ENCODE measurements at places on chromosomes 5 and 9. TPM values are rescaled to one million over a fixed set of nuclear protein-coding genes. Genes with fewer than 3 reads are reported as not detected.

DNA sequence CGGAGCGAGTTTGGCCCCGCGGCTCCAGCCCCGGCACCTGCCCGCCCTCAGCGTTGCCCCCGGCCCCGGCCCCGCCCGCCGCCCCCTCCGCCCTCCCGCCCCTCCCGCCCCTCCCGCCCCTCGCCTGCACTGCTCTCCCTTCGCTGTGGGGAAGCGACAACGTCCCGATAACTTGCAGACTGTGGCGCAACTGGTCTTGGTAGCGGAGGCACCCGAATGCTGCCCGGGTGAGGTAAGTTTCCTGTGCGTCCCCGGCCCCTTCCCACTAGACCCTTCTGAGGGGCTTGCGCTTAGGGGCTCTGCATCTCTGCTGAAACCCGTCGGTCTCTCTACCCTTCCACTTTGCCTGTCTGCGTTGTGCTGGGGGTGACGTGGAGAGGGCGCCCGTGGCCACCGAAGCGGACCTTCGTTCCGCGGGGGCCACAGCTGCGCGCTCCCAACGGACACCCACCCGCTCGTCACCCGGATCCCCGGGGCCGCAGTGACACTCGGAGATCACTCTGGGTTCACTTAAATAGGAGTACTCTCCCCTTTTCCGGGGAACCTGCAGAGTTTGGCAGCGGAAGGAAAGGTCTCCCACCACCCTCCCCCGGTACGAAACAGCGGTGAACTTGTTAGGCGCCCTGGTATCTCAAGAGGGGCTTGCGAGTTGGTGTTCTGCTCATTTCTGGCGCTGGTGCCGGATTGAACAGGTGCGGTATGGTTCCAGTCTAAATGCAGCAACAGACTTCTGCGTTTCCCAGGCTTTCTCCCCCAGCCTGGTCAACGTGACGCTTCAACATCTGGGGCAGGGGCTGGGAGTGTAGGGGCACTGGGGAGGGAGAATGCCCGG, 707 bp downstream of the PIP5K1B start:
- peak; percentile 59 for DNase-seq

- DNase-seq = peak; percentile 79
These were observed at the start of gene NACC2 for GRCh38 chr9:136095070-136096058. NACC2 (minus strand) TSS chr9:136095289; CDS start chr9:136050521, 44,768 bp downstream.

DNA sequence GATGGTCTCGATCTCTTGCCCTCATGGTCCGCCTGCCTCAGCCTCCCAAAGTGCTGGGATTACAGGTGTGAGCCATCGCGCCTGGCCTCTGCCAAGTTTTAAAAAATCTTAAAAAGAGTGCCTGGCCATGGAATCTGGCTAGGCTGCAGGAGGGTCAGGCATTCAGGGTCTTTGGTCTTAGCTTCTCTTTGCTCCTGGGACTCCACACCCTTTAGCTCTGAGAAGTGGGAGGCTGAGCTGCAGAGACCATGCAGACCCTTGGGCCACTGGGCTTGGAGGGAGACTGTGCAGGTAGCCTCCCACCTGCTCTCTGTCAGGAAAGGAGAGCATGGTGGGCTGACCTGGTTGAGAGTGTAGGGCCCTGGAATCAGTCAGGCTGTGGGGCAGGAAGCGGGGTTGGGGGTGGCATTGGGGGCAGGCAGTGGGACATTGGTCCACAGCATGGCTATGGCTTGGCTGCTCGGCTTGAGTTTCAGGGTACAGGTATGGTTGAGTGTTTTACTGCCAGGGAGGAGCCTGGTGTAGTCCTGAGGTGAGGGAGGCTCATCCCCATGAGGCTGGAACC, 20.8 kb downstream of the PHF2 start:
- no peak for DNase-seq

GRCh38 chr9:123725389-123725788, 204.5 kb downstream of the DENND1A start:
- DNase-seq = no peak

TRPM6 gene
- 15.1 TPM for total RNA-seq

- DNase-seq = no peak
These were observed 125.4 kb upstream of the CCDC152 start for GRCh38 chr5:42631241-42631640.

- peak; percentile 49 for DNase-seq
These were observed 208.6 kb downstream of the EPB41L4A start for GRCh38 chr5:112210430-112211005.

DNA sequence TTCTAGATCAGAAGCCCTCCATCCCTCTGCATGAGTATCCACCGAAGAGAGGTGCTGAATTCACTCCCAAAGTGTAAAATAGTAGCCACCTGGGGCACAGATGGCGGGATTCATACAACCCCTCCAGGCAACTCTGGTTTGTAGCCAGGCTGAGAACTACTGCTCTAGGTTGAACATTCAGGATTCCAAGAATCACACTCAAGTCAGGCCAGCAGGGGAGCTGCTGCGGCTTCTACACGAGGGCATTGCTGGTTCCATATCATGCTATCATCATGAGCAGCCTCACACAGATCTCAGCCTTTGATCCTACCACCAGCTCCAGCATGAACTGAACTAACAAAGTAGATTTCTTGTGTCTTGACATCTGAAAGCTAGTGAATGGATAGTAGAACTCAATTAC, 367.9 kb downstream of the DIRAS2 start:
- no peak for DNase-seq

- no peak for DNase-seq
These were observed 69.2 kb downstream of the STK32A start for GRCh38 chr5:147303976-147304375.

DNA sequence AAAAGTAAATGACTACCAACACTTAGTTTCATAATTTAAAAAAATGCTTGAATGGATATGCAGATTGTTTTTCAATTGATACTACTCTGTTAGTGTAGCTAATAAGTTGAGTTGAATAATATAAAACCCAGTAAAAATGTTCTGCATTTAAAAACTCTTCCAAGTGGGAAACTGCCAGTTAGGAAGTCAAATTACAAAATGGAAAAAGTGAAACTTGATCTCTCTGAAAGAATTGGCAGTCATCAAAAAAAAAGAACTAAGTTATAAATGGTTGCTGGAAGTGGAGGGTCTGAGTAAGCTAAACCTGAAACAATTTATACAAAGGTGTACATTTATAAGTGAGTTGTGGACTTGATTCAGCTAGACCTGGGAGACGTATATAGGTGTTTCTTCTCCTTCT, 52.4 kb downstream of the VCAN start:
- no peak for DNase-seq

DNA sequence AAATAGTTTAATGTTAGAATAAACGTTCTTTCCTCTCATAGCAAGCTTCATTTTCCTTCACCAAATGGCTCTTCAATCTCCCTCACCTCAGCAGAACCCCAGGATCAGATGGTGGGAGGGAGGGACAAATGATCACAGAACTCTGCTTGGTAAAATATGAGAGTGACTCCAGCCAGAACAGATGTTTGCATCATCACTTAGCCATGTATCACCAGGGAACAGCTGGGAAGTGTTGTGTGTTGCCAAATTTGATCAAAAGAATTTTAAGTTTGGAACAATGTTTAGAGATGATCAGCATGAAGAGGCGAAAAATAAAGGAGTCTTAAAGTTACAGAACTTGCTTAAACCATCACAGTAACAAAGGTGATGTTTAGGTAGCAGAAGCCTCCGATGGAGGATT, 115.7 kb downstream of the FRMD3 start:
- DNase-seq = no peak

PALM2AKAP2 gene
- total RNA-seq = 0.69 TPM

MYORG gene
- 68.6 TPM for total RNA-seq

GRCh38 chr9:105246656-105247173, 2.3 kb downstream of the SLC44A1 start:
- DNase-seq = no peak

DNA sequence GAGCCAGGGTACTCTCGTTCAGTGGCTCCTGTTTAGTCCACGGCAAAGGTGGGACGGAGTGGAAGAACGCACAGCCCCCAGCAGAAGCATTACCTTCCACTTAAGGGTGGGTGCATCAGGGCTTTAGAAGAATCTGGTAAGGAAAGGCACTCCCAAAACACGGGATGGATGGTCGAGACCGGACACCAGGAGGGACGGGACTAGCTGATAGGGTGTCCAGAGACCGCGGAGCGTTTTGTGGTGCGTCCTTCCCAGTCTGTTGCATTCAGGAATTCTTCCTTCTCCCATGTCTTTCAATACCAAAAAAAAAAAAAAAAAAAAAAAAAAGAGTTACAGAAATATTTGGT, 545 bp upstream of the CTSV start:
- peak; percentile 32 for DNase-seq

DNA sequence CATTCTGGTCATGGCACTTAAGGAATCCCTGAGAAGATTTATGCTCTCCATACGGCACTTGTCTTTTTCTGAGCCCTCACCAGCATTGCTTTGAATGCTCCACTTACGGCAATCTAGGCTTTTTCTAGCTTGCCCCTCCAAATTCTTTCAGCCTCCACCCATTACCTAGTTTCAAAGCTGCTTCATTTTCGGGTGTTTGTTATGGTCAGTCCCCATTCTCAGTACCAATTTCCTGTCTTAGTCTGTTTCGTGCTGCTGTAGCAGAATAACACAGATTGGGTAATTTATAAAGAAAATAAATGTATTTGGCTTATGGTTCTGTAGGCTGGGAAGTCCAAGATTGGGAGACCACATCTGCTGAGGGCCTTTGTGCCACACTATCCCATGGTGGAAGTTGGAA, 42.0 kb downstream of the ARHGEF28 start:
- DNase-seq = no peak

- no peak for DNase-seq
These were observed 14.0 kb upstream of the JAK2 start for GRCh38 chr9:4970970-4971641.

- DNase-seq = no peak
These were observed 36.0 kb upstream of the SVEP1 start for GRCh38 chr9:110615498-110615897.

GRCh38 chr5:147483188-147483790, 26.6 kb downstream of the DPYSL3 start:
- no peak for DNase-seq

MARCOL gene
- total RNA-seq = 0.27 TPM

DNA sequence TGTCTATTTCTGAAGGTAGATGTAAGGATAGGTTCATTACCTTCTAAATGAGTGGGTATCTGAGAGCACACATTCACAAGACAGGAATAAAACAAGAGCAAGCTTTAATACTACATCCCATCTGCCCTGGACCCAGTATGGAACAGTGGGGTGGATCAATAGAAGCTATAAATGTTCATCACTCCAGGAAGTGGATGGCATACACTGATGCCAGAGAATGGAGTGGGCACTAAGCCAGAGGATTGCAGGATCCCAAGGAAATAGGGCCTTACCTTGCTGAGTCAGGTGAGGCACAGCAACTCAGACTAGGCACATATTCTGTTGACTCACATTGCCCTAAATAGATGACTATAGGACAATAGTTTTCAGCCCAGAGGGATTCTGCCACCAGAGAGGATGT, 21.3 kb upstream of the COX7C start:
- no peak for DNase-seq

DNA sequence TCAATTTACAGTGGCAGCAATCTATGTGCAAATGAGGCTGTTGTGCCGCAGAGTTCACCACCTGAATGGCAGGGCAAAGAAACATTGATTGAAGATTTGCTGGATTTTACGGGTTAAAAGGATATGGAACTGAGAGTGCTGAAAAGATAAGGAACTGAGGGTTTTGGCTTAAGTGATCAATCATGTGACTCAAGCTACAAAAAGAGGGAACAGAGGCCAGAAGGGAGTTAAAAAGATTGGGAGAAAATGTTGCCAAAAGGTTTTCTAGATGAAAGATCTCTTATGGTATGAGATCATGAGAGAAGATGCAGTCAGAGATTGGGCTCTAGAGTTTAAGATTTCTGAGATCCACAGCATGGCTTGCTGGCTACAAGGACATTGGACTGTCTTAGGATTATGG, 7.9 kb upstream of the RIMOC1 start:
- no peak for DNase-seq

FOXD4L4 gene
- not detected for total RNA-seq

DNA sequence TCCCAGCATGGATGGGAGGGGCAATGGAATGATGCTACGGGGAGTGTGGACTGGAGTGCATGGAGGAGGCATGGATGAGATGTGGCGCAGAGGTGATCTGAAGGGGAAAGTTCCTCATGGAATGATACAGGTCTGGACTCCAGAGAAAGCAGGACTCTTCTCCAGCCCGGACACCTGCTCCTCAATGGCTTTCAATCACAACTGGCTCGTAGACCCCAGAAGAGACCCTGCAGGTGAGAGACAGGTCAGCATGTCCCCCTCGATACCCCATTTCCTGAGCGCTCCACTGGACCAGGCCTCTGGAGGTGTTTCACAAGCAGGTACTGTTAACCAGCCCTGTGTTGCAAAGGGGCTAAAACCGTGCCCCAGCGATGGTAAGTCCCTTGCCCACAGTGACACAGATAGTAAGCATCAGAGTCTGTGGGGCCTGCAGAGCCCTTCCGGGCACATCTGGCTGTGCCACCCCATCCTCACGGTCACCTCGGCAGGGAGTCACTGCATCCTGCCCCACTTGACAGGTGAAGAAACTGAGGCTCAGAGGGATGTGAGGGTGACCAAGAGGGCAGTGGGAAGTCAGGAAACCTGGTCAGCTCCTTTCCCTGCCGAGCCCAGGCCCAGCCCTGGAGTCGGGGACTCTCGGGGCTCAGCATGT, 5.5 kb upstream of the DPM2 start:
- DNase-seq = no peak

DNA sequence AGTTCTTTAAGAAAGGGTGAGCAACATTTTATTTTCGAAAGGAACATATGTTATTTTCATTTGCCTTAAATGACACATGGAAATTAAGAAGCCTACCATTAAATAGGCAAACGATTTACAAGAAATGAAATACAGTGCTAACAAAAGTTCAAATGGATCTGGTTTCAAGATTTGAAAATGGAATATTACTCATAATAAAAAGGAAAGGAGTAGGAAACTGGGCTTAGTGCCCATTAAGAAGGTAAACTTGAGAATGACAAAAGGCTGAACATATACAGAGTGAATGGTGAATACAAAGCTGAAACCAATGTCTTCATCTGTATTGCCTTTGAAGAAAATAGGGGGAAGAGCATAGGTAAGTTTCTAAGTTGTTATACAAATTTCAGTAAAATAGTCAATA, 974.2 kb upstream of the C9orf72 start:
- DNase-seq = no peak

- no peak for DNase-seq
These were observed 416 bp upstream of the PAIP2 start for GRCh38 chr5:139341187-139341688.

GRCh38 chr5:76337953-76338451, 65.1 kb upstream of the IQGAP2 start:
- DNase-seq = peak; percentile 77

GRCh38 chr9:136082496-136083361, 12.4 kb downstream of the NACC2 start:
- DNase-seq = no peak

DNA sequence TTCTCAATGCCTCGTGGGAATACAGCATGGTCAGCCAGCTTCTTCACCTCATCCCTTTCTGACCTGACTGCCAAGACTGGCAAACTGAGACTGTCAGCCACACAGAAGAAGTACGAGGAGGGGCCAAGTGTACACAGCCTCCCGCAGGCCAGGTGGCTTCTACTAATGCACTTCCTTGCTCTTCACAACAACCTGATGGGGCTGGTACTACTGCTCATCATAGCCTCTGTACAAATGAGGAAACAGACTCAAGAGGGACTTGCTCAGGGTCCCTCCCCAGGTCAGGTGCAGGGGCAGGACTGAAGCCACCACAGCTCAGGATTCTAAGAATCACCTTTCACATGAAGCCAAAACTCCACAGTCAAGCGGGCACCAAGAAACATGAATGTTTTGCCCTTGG, 21.3 kb downstream of the NIPAL4 start:
- no peak for DNase-seq
